ENCODE measurements at places on chromosomes 6 and 20.

DNA sequence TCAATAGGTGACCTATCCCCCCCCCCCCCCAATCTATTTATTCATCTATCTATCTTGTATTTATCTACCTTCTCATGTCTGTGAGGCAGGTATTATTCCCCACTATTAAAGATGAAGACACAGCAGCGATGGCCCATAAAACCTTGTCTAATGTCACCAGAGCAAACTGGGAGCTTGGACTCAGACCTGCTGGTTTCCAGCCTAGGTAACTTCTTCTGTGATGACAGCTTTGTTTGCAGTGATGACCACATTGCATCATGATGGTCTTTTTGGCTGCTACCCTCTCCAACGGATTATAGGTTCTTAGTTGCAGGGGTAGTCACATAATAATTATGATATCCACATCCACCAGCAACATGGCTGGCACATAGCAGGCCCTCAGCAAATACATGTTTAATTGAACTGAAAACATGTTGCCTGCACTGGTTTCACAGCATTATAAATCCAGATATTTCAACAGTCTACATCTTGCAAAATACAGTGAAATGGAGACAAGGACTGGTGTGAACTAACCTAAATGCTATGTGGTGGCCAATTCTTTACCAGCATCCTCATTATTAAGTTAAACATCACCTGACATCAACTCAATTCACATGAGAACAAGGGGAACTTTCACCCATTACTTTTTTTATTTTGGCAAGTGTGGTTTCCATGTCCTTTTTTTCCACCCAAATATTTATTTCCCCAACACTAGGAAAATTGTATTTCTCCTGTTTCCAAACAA, 712.5 kb upstream of the NRSN1 start:
- DNase-seq = peak; percentile 12

- no peak for DNase-seq
These were observed 81.4 kb downstream of the PDE10A start for GRCh38 chr6:165581678-165582077.

DNA sequence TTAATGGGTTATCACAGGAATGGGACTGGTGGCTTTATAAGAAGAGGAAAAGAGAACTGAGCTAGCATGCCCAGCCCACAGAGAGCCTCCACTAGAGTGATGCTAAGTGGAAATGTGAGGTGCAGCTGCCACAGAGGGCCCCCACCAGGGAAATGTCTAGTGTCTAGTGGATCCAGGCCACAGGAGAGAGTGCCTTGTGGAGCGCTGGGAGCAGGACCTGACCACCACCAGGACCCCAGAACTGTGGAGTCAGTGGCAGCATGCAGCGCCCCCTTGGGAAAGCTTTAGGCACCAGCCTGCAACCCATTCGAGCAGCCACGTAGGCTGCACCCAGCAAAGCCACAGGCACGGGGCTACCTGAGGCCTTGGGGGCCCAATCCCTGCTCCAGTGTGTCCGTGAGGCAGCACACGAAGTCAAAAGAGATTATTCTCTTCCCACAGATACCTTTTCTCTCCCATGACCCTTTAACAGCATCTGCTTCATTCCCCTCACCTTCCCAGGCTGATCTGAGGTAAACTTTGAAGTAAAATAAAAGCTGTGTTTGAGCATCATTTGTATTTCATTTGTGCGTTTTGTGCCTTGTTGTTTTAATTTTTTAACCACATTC, 4.4 kb downstream of the HLA-E start:
- no peak for DNase-seq

DNA sequence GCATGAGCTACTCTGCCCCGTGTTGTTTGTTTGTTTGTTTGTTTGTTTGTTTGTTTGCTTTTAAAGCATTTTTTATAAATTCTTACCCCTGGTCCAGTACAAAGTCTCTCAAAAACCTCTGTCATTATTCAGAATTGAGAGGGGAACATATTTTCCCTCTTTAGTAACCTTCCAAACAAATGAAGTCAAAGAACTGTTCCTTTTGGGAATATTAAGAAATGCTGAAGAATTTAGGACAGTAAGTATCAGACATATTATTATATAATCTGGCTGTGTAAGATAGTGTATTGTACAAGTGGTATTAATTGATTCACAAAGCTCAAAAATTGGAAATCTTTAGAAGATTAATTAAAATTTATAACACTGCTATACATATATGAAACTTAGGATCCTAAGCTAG, 54.7 kb downstream of the BMP5 start:
- no peak for DNase-seq

- DNase-seq = no peak
These were observed 72.7 kb upstream of the GATA5 start for GRCh38 chr20:62548471-62548870.

- DNase-seq = no peak
These were observed 77.1 kb upstream of the CDYL start for GRCh38 chr6:4698901-4699659.

GRCh38 chr6:89483111-89483720, 50.3 kb downstream of the ANKRD6 start:
- no peak for DNase-seq

GRCh38 chr6:105553171-105553570, 150.3 kb upstream of the PREP start:
- DNase-seq = no peak

DNA sequence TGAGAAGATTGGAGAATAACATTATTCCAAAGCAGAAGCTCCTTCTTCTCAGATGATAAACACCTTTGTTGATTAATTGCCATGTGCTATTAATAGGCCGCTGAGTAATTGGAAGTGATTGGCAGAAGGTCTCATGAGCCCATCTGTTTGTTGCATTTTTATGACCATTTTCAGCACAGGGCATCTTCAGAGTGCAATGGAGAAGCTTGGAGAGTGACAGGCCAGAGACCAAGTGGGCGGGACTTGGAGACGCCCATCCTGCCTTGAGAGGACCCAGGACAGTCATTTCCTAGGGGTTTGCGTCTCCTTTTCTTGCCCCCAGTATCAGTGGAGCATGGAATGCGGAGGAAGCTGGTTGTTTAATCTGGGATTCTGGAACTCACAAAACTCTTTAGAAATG, 89.5 kb downstream of the CDH4 start:
- DNase-seq = no peak

DNA sequence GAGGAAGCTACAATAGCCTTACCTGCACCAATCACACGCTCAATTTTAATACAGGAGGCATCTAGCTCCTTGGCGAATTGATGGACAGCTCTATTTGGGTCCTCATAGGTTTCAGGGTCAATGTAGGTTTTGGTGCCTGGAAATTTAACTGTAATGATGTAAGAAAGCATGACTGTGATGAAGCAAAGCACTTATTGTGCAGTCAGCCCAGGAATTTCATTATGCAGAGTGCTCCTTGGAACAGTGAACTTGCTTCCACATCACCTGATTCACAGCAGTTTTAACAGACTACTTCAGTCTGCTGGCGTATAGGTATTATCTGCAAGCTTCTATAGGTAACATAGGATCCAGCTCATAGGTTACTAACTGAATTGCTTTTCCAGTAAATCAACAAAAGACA, 160.0 kb downstream of the EPHA7 start:
- no peak for DNase-seq

- DNase-seq = no peak
These were observed 209.1 kb upstream of the CDYL start for GRCh38 chr6:4567141-4567540.

- no peak for DNase-seq
These were observed 35.1 kb upstream of the FUCA2 start for GRCh38 chr6:143546599-143546998.

DNA sequence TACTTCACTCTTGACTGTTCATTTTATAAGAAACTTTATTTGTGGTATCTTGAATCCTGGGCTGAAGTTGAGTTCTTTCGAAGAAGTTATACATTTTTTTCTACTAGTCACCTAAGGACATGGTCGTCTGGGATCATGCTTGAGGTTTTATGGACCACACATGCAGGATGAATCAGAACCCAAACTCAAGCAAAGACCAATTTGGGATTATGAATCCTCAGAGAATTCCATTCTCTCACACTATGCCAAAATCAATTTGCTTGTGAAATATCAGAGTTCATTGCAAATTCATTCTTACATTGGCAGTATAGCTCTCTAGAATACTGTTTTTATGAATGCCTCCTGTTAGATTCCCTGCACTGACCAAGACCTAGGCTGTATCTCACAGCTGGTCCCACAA, 114.3 kb upstream of the HDAC2 start:
- DNase-seq = peak; percentile 76

- DNase-seq = no peak
These were observed 254.8 kb downstream of the FOXC1 start for GRCh38 chr6:1864496-1864895.

GRCh38 chr6:131803007-131803769, 4.6 kb upstream of the ENPP1 start:
- no peak for DNase-seq

- DNase-seq = no peak
These were observed 815.0 kb upstream of the MAN1A1 start for GRCh38 chr6:120164531-120164930.

GRCh38 chr6:138406443-138406842, 2.4 kb downstream of the HEBP2 start:
- no peak for DNase-seq

- DNase-seq = no peak
These were observed 283.4 kb upstream of the TBX18 start for GRCh38 chr6:85047818-85048217.

DNA sequence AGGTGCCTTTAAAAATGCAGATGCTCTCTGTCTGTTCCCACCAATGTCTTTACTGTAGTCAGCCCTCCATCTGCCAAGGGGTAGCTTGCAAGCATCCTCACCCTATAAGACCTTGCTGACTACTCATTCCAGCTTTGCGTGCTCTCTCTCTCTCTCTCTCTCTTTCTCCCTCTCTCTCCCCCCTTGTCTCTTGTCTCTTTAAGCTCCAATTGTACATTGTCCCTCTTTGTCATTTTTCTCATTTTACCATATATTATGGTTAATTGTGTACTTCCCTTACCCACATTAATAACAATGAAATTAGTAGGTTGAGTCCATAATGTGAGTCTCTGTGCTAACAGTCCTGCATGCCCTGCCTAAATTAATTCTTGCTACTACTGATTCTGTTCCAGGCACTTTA, 350.2 kb upstream of the CDH4 start:
- no peak for DNase-seq

- no peak for DNase-seq
These were observed 44.9 kb upstream of the CHRNA4 start for GRCh38 chr20:63406011-63406410.

GRCh38 chr6:63750400-63750799, 114.8 kb downstream of the PHF3 start:
- DNase-seq = no peak

DNA sequence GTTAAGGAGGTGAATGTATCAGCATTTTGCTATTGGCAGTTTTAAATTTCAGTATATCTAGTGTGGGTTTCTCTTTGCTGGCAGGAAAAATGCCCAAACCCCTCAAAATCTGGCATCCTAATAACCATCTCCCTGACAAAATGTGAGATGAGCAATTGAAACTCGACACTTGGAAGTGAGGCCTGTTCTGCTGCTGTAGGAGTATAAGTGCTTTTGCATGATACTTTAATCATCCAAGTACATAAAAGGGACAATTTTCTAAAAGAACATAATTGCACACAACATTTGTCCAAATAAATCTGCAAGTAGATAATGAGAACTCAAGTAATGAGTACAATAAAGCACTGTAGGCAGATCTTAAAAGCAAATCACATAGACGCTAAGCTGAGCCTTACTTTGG, 36.5 kb downstream of the LAMP5 start:
- DNase-seq = no peak

DNA sequence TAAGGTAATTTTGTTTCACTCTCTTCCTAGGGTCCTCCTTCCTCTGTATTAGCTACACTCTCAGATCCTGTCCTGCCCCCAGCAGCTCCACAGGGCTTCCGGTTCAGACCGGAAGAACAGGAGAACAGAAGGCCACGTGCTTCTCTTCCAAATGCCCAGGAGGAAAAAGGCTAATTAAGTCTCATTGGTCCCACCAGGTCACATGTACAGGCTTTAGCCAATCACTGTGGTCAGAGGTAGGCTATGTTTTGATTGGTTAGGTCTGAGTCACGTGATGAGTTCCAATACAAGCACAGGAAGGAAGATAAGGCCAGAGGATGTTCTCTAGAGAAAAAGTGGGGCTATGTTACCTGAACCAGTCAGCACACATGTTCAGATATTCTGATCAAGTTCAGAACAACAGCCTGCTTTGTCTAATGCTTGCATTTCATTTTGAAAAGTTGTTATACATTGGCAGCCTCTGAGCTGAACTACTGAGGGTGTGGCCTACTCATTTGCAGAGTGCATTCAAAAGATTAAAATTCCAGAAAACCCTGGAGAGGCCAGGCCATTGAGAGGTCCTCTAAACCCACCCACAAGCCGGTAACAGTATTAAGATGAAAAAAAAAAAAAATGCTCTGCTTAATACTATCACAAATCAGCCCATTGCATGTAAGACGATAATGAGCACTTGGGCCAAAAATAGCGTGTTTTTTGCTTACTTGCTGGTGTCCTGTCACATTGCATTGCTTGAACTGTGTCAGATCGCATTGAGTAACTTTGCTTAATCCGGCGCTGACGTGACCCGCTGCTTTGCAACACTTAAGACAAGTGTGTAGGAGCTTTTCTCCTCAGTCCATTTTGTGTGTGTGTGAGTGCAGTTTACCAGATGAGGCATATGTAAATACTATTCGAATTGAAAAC, 170.3 kb downstream of the TSHZ2 start:
- no peak for DNase-seq

DNA sequence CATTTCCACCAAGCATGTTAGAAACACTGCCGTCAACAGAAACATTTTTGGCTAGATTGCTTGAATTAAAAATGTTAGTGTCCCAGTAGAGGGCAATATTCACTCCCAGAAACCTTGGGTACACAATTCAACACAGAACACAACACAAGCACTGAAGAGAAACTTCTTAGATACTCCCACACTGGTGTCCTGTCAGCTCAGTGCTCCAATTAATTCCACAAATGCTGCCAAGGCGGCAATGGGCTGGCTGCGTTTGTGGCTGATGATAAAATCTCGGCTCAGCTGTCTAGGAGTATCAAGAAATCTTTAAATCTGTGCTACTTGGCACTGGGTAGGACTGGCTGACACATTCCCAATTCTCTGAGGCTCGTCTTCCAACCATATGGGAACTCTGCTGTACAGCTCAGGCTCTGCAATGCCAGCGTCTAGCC, 39.3 kb downstream of the BEND3 start:
- no peak for DNase-seq

GRCh38 chr6:138727182-138727581, 46.4 kb upstream of the CCDC28A start:
- DNase-seq = no peak

DNA sequence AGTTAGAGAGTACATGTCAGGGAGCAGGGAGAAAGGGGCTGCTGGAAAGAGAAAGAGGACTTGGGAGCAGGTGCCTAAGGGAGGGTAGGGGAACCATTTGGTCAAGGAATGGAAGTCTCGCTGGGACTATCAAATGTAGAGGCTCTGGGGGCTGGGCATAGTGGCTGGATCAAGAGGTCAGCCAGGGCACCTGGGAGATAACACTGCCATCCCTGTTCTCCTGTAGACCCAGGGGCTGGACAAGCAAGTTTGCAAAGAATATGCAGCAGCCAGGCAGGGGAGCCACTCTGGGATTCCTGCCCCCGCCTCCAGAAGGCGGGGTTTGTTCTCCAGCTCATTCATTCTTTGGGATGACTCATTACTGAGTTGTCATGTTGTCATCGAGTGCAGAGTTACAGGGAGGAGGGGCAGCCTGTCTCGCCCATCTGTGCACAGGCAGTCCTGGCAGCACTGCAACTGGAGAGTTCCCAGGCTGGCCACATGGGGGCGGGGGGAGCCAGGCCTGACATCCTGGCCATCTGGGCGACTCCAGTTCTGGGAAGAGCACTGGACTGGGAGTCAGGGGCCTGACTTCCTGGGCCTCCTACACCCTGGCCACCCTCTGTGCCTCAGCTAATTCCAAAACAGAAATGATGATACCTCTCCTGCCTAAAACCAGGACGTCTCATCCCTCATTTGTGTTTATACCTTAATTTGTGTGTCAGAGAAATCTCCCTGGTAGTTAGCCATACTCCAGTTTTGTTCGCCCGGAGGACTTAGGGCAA, 28.2 kb upstream of the ZFAND3 start:
- DNase-seq = peak; percentile 85

Data from AG04449 (cell line).